ENCODE measurements at places on chromosomes 7 and 10.

GRCh38 chr10:13078912-13079775, 20.8 kb upstream of the OPTN start:
- no peak for DNase-seq

DNA sequence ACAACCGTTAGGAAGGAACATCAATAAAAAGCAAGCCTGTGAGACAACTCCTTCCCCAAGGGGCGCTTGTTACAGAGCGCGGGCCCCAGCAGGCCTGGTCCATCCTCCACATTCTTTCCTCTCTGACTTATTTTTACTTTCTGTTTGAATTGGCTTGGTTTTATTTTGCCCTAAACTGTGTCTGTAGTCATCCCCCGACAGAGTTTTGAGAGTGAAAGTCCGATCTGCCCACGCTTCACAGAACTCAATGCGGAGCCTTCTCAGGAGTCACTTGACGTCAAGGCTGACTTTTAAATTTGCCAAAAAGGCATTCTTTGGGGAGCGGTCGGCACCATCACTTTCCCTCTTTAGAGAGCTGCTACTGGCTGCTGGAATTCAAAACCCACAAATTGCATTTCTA, 150.1 kb upstream of the KLF6 start:
- DNase-seq: no peak

DNA sequence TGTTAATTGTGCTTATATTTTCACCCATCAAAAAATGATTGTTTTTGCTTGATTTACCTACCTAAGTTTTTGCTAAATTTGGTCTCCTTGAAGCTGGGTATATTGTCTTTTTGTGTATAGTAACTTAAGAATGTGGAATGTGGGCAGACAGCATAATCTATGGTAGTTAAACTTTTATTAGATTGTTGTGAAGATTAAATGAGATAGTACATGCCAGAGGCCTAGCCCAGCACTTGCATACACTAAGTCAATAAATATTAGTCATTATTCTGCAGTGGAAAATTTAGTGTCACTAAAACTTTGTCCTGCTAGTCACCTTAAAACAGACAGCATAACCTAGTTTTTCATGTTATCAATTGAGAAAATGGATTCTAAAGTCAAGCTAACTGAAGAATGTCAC, 19.3 kb upstream of the RPA3 start:
- no peak for DNase-seq

- DNase-seq: no peak
Measured at GRCh38 chr10:36416513-36416912, 708.9 kb upstream of the ANKRD30A start.

- DNase-seq: no peak
Measured at GRCh38 chr10:121654021-121654545, 55.8 kb upstream of the FGFR2 start.

- no peak for DNase-seq
Measured at GRCh38 chr7:40301486-40302068, 166.8 kb downstream of the SUGCT start.

GRCh38 chr10:99937630-99938029, 72.1 kb downstream of the DNMBP start:
- no peak for DNase-seq

GRCh38 chr10:15254808-15255648, 86.5 kb upstream of the NMT2 start:
- no peak for DNase-seq

DNA sequence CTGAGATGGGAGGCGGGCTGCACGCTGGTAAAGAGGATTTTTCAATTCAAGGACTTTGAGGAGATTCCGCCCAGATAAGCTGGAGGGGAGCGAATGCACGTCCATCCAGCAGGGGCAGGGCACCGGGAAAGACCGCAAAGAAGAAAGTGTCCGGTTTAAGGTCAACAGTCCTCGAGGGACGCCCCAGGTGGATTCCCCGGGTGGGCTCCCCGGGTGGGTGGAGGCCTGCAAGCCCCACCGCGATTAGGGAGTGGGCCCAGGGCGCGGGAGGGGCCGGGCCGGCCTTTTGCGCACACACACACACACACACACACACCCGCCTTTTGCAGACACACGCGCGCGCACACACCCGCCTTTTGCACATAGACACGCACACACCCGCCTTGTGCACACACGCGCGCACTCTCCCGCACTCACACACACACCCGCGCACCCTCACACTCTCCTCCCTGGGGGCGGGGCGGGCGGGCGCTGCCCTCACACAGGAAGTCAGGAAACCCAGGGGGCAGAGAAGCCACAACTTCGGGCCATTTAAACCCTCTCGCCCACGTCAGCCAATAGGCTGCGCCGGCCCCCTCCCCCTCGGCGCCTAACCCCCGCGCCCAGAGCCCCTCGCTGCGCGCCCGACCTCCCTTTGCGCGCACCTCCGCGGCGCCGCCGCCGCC, 615 bp downstream of the ARHGAP12 start:
- DNase-seq: peak; percentile 39

- peak; percentile 68 for DNase-seq
Measured at GRCh38 chr10:90911133-90912051, 9.5 kb downstream of the ANKRD1 start.

DNA sequence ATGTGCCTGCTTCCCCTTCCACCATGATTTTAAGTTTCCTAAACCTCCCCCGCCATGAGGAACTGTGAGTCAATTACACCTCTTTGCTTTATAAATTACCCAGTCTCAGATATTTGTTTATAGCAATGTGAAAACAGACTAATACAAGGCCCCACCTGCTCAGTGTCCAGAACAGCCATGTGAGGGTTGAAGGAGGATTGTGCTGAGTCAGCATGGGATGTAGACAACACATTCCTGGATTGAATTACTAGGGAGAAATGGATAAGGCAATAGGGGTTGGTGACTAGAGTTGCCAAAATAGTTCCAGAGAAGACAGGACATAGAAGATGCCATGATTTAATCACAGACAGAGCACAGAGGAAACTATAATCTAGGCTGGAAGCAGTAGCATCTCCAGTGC, 270.3 kb downstream of the GFRA1 start:
- DNase-seq: no peak

GRCh38 chr10:103680869-103681236, 174.5 kb downstream of the SH3PXD2A start:
- no peak for DNase-seq

DNA sequence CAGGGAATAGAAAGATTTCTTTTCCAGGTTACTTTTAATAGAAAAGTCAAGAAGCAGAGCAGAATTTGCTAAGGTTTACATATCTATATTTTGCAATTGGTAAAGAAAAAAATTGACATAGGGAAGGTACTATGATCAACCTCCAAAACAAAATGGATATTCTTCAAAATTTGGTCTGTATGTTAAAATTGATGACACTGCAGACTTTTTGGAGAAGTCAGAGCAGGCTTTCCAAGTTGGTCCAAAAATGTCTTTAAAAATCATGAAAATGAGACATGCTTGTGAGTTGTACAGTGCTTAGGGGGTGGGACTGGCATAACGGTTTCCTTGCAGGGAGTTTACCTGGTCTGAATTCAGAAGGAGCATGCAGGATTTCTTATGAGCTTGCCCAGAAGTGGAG, 77.0 kb downstream of the TFPI2 start:
- no peak for DNase-seq

DNA sequence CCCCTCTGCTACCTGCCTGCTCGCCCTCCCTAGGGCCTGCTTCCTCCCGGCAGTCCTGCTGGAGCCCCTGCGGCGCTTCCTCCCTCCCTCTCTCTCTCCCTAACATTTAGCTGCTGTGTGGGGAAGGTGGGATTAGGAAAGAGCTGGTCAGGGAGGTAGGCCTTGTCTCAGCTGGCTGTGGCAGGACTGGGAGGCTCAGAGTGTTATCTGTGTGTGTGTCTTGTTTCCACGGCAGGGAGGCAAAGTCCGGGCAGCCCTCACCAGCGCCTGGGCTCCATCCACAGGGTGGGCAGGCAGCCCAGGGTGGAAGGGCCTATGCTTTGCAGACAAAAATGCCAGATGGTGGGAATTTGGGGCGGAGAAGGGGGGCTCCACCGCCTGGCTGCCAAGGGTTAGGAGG, 105.7 kb downstream of the RPS24 start:
- no peak for DNase-seq

- DNase-seq: no peak
Measured at GRCh38 chr7:2761131-2761624, 73.2 kb downstream of the AMZ1 start.

DNA sequence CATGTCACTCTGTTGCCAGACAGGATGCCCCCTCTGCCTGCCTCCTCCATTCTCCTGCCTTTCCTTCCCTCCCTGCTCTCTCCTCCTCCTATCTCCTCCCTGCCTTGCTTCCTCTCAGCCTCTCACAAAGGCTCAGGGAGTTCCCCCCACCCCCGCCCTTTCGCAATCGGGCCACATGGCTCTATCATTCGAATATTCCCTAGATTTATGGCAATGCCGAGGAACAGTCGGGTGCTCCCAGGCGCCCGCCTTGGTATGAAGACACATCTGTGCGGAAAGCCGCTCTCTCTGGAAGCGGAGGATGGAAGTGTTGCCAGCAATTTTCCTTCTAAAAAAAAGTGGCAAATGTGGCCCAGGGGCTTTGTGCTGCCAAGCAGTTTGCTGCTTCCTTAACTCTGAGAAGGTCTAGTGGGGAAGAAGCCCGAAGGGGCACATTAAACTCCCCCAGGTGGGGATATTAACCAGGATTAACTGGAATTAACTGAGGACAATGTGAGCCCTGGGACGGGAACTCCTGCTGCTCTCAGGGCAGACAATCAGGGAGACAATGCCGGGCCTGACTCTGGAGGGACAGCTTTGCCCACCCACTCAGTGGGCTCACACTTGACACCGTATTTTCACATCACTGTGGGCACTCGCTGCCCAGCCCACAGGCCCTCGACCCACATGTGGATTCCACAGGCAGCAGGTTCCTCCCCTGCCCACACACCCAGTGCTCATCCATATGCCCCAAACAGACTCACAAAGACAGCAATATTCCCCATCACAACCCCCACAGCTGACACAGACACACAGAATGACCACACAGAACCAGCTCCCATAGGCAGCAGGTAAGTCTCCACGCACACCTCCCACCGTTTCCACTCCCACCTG, 88.4 kb upstream of the SMNDC1 start:
- no peak for DNase-seq

DNA sequence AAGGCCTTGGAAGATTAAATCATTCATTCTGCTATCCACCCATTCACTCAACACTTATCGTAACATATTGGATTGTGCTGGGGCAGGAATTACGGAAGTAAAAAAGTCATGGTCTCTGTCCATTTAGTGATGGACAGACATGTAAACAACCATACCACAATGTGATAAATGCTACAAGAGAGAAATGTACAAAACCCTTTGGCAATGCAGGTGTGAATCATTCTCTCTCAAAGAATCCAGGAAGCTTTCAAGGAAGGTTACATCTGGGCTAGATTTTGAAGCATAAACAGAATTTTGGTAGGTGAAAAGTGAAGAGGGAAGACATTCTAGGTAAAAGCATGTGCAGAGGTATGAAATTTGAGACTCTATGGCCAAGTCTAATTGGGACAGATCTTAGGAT, 61.7 kb upstream of the KCNIP2 start:
- DNase-seq: no peak

GRCh38 chr7:120733143-120733542, 124.8 kb downstream of the TSPAN12 start:
- DNase-seq: no peak

DNA sequence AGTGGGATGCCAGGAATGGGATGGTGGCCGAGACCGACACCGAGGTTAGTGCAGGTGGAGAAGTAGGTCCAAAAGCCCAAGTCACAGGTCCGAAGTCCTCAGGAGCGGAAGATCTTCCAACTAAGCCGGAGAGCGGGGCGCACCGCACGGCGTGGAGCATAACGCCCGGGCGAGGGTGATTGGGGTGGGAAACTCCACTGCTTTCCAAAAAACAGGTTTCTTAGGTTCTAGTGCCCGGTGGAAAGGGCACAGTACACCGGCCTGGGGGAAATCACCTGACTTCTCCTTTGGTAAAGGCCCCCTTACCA, 11.4 kb upstream of the SPAG6 start:
- no peak for DNase-seq

DNA sequence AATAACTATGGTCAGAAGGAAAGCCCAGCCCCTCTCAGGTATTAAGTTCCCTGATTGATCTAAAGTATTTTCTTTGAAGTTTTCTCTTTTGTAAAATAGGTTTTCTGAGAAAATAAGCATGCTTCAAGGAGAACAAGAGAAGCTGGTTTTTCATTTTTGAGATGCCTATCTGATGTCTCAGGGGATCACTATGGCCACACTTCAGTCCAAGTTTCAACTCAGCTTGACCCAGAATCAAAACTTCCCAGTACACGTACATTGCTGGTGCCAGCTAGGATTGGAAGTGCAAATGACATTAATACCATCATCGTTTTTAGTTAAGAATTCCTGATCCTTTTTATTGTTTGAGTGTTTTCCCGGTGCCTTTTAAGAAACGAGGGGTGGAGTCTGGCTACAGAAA, 7.2 kb downstream of the ITIH5 start:
- DNase-seq: no peak

DNA sequence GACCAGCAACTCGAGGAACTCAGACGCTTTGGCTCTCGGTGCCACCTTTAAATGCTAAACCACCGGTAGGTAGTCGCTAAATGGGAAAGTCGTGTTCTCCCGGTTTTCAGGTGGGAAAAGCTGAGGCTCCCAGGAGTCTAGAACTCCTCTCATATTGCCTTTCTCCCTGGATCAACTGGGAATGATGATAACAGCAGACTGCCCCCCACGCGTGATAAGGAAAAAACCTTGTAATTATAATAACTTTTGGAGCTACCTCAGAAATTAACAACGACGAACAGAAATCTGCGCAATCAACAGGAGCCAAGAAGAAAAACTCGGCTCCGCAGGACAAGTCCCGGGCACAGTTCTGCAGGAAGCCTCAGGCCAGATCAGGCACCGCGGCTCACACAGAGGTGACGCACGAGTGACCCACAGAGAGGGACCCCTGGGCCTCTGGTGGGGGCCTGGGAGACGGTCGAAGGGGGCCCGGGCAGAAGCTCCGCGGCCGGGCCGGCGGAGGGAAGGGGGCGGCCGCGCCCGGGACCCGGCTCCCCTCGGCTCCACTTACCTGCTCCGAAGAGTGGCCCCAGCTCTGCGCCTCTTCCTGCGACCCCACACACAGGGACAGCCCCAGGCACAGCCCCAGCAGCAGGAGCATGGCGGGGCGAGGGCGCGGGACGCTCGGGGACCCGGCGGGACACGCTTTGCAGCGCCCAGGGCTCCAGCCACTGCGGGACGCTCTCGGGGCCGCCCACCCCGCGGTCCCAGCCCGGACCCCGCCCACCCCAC, at the start of gene ITIH5:
ITIH5 (minus strand) TSS at position 714 of the 771 bp plus-strand sequence; CDS start at position 640, 74 bp downstream.
- peak; percentile 36 for DNase-seq

GRCh38 chr7:99001482-99002147, 123.3 kb downstream of the TRRAP start:
- DNase-seq: no peak

GRCh38 chr10:91566115-91566514, 66.8 kb downstream of the PPP1R3C start:
- DNase-seq: no peak
